ENCODE measurements at places on chromosomes 7 and 10.

DNA sequence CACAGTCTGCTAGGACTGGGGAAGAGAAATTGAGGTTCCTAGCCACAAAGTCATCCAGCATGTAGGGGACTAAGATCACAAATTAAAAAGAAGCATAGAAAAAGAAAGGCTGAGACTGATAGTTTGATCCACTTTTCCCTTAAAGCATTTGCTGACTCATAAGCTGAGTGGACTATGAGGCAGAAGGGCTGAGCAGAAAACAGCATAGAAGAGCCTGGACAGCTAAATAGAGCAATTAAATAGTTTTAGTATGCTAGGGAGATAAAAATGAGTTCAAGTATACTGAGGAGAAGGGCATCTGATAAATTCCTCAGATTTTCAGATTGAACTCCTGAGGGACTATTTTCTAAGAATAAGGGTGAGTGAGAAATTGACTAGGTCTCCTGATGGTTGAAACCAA is 155.9 kb upstream of the EGR2 start:
- DNase-seq: no peak

GRCh38 chr10:4390219-4390618 is 435.8 kb upstream of the AKR1E2 start:
- no peak for DNase-seq

DNA sequence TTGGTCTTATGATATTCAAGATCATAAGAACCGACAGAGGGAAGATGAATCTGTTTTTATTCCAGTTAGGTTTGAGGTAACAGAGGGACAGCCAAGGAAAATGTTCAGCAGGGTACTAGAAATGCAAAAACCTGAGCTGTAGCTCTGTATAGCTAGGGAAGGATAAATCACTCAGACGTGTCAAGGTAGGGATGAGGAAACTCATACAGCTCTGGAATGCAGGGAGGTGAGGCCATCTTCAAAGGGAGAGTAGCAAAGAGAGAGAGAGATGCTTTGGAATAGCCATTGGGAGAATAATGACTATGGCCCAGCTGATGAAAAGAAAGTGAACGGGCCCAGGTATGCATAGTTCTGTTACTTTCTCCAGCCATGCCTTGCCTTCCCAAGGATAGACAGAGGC is 77.8 kb downstream of the PAX2 start:
- no peak for DNase-seq

- no peak for DNase-seq
These were observed 156.4 kb downstream of the PHTF2 start for GRCh38 chr7:77954773-77955555.

- DNase-seq: no peak
These were observed 13.3 kb upstream of the CELF2 start for GRCh38 chr10:11004144-11005077.

GRCh38 chr7:44116087-44116788 is 7.1 kb downstream of the POLD2 start:
- no peak for DNase-seq

- DNase-seq: no peak
These were observed 103.7 kb upstream of the ZMIZ1 start for GRCh38 chr10:78964952-78965633.

DNA sequence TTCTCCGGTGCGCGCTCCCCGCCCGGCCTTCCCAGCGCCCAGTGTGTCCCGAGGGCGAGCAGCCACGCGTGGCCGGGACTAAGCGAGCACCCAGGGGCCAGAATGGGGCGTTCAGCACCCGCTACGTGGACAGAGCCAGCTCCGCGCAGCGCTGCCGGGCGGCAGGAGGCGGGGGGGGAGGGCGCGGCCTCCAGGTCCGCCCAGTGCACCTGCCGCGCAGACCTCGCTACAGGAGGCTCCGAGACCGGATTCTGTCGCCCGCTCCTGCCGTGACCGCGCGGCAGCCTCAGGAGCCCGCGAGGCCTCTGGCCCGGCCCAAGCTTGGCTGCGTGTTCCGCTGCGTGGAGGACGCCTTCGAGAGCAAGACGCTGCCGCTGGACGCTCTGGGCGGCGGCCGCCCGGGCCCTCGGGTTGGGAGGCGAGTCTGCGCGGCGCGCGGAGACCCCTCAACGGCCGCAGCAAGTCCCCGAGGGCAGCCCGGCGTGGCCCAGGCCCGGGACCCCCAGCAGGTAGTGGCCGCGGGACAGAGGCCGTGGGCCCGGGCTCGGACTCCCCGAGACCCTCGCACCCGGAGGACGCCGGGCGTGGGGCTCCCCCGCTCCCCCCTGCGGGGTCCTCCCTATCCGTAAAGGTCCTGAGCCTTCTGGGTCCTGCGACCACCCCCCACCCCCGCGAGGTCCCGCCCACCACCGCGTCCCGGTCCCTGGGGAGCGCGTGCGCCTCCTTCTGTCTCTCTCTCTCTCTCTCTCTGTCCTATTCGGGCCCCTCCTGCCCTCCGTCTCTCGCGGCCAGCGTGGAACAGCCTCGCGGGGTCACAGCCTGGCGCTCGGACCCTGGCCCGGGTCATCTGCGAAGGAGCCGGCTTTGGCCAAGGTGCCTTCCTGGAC is 904 bp upstream of the DPYSL4 start:
- DNase-seq: peak; percentile 31

GRCh38 chr10:86329896-86330680 is 36.5 kb downstream of the GRID1 start:
- DNase-seq: no peak
